ENCODE measurements at places on chromosomes 3 and 15.

DNA sequence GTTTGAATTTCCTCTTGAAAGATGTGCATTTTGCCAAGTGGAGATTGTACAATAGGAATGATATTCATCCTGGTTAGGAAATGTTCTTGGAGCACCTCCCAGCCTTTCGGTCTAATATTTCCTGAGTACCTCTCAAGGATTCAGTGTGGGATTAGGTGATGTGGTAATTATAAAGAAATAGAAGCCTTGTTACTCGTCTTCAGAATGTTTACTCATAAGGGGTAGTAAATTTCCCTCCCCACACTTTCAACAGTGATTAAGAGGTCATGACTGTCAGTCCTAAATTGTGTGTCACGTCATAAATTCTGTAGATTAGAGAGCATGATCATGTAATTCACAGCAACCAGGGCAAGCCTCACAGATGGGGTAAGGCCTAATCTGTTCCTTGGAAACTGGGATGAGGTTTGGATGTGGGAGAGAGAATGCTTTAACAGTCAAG, 633.1 kb upstream of the TBL1XR1 start:
- DNase-seq = peak; percentile 95

DNA sequence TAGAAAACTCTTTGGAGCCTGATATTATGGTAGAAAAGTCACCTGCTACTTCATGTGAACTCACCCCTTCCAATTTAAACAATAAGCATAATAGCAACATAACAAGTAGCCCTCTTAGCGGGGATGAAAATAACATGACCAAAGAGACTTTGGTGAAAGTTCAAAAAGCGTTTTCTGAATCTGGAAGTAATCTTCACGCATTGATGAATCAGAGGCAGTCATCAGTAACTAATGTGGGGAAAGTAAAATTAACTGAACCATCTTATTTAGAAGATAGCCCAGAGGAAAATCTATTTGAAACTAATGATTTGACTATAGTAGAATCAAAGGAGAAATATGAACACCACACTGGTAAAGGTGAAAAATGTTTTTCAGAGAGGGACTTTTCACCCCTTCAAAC, 5.1 kb upstream of the SCG5 start:
- no peak for DNase-seq

DNA sequence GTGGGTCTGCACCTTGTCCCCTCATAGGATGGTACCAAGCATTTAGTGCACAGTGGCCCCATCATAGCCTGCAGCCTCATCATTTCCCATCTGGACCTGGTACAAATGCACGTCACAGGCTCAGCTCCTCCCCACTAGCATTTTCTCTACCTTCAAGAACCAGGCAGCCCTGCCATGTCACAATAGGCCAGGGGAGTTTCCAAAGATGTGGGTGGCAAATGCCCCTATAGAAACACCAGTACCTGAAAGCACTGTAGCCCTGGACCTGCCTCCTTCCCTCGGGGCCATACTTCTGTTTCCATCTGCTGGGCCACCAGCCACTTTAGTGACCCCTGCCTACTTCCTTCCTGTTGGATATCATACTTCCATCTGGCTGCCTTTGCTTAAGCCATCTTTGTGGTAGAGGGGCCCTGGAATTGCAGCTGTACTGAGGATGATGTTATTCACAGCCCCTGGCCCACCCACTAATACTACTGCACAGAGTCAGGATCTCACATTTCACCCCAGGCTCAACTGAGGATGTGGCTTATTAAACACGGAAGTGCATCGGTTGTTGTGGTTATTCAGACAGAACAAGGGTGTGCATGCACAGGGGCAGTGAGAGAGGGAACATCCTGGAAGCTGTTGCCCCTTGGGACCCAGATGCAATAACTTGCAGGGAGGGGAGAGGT, 3.8 kb downstream of the TCTA start:
- no peak for DNase-seq

DNA sequence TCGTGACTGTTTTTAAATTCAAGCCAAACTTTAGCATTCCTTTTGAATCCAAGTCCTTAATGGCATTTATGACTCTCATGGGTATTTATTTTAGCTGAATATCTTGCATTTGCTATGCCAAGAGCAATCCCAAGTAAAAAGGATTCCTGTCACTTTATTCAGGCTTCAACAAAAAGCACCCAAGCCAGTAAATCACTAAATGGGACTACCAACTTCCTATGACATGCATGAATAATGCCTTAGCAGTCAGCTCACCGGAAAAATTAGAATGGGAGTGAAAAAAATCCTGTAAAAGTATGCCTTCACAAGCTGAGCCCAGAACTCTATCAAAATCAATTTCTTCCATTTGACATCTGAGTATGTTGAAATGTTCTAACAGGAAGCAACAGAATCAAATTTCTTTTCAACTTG, 1297.9 kb downstream of the ROBO2 start:
- no peak for DNase-seq

DNA sequence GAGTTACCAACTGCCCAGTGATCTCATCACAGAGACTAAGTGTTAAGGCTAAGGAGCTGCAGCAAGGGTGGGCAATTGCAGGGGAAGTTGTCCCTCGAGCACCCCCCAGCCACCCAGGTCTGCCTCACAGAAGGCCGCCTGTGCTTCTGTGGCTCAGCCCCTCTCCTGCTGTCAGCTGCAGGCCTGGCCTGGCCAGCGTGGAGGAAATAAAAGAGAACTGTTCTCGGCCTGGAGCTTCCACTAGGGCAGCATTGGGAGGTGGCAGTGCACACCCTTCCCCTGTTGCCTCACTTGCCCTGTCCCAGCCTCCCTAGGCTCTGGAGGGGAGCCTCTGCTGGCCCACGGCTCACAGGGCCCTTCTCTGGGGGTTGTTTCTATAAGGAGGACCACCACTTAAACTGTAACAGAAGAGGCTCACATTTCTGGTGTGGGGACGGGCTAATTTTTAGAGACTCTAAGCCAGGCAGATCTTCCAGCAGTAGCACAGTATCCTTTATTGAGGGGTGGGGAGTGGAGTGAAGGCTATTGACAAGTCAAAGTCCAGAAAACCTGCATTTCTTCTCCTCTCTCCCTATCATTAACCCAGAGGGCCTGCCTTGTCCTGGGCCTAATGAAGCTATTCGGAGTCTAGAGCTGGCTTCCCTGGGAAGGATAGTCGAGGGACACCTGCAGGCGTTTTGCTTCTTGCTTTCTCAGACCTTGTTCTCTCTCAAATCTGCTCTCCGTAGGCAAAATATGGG, 75.6 kb upstream of the ADPGK start:
- DNase-seq = no peak

- peak; percentile 91 for DNase-seq
These were observed 247.8 kb upstream of the PEX5L start for GRCh38 chr3:180284331-180285110.

GRCh38 chr3:71447803-71448202, 135.7 kb downstream of the FOXP1 start:
- no peak for DNase-seq

- DNase-seq = no peak
These were observed 357.1 kb downstream of the ZPLD1 start for GRCh38 chr3:102791641-102792589.

- DNase-seq = no peak
These were observed 202.5 kb downstream of the TLE3 start for GRCh38 chr15:69895202-69895601.

- no peak for DNase-seq
These were observed 121.9 kb downstream of the SLCO3A1 start for GRCh38 chr15:91975241-91975978.

- DNase-seq = no peak
These were observed 1.1 kb upstream of the DNAH1 start for GRCh38 chr3:52315006-52315405.

- DNase-seq = no peak
These were observed 43.7 kb downstream of the NMD3 start for GRCh38 chr3:161264852-161265251.

DNA sequence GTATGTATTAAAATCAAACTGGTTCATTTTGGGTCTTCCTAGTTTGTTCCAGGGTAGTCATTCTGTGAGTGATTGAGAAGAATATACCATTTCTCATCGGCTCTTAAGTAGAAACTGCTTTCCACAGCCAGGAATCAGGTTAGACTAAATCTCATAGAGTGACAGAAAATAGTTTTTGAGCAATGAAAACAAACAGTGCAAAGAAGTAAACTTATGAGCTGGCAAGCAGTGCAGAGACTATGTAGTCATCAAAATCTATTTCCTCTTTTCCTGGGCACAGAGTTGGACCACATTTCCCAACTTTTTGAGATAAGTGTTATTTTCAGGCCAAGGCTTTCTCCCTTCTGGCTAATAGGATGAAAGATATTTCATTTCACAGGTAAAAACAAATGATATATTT, 66.5 kb downstream of the UBE3A start:
- peak; percentile 67 for DNase-seq

- no peak for DNase-seq
These were observed 196.4 kb downstream of the STT3B start for GRCh38 chr3:31729082-31729481.

DNA sequence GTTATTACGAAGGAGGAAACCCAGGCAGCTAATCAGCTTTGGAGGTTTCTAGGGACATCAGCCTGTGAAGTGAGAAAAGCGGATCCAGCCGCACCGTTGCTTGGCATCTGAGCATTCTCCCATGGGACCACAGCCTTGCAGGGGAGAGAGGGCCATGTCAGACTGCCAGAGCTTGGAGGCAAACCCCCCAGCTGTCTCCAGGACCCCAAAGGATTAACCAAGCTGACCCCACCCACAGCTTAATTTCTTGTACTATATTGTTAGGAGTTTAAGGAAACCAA, 5.1 kb downstream of the IGDCC3 start:
- no peak for DNase-seq

DNA sequence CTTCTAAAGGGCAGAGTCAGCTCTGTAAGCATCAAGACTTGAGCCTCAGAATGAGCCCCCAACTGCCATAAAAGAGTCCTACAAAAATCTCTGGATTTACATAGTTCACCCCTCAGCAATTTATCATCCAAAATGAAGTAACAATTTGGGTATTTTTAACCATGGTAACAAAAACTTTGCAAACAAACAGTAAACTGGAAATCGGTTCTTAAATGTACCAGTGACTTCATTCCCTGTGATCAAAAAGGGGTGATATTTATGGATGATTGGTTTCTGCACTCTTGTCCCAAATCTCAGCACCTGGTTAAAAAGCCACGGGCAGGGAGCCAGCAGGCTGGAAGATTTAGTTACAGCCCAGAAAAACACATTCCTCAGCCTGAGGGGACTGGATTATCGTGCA, 73.6 kb downstream of the TFG start:
- peak; percentile 41 for DNase-seq

DNA sequence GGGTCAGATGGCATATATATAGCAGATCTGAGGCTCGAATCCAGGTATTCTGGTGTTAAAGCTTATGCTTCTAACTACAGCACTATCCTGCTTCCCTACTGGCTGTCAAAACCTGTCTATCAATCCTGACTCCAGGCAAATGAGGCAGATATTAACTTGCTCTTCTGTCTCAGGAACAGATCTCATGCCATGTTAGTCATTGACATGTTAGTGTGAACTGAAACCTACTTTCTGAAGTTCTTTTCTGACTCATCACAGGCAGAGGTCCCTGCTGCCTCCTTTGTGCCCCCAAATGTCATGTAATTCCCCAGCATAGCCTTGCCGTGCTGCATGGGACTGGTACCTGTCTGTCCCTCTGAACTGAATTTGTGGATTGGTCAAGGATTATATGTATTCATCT, 125.0 kb upstream of the SMAD3 start:
- peak; percentile 37 for DNase-seq
